A172 (cell line): ENCODE measurements at places on chromosomes 7 and 10. TPM values are rescaled to one million over a fixed set of nuclear protein-coding genes. Genes with fewer than 3 reads are reported as not detected.

Gene NEUROD6
- total RNA-seq = not detected in 2 replicates

Gene HIPK2
- total RNA-seq = 3.6 and 4.0 TPM in 2 replicates

Gene NUTM2A
- 0.26 and 0.36 TPM in 2 replicates for total RNA-seq

Gene OR9A4
- not detected in 2 replicates for total RNA-seq

Gene PDE1C
- 133 and 140 TPM in 2 replicates for total RNA-seq

Gene MPP7
- total RNA-seq = 124 and 142 TPM in 2 replicates

Gene ACTA2
- 11.2 and 15.6 TPM in 2 replicates for total RNA-seq

GRCh38 chr7:66167773-66168387 is 37.3 kb upstream of the TPST1 start:
- peak; percentile 59 for DNase-seq

DNA sequence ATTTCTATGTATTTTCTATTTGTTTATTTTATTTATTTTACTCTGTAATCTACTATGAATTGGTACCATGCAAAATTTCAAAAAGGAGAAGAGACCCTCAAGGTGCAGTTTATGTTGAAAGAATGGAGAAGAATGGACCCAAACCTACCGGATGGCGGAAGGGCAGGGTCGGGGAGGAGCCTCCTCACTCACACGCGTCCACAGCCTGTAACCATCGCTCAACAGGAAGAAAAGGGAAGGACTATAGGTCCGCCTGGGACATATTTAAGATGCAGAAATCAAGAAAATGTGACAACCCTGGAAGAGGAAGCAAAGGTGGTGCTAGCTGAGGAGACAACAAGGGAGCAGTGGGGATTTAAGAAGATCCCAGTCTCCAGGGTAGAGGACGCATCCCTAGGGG is 158.4 kb downstream of the COBL start:
- DNase-seq = no peak

DNA sequence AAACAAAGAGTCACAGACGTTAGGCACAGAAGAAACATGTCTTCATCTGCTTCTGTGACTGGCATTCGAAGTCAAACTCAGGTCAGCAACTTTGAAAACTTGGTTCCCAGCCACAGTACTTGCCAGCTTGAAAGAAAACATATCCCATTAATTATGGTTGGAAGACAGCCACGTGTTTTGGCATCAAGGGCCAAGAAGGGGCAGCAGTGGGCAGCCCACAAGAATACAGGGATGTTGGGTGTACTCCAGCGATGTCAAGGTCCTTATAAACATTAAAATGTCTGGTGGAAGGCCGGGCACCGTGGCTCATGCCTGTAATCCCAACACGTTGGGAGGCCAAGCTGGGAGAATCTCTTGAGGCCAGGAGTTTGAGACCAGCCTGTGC is 29.5 kb downstream of the JCAD start:
- DNase-seq = no peak

DNA sequence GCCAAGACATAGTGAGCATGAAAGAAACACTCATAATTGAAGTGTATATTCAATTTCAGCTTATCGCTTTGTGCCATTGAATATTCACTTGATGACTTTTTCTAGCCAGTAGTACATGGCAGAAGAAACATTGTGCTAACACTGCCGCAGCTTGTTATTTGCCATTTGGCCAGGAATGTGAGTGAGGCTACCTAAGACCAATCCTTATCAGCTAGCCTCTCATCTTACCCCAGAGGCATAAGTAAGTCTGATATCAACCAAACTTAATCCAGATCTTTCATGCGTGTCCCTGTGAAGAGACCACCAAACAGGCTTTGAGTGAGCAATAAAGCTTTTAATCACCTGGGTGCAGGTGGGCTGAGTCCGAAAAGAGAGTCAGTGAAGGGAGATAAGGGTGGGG is 586.0 kb upstream of the MBL2 start:
- no peak for DNase-seq

GRCh38 chr10:49661140-49661856 is 18.2 kb upstream of the C10orf53 start:
- DNase-seq = no peak

DNA sequence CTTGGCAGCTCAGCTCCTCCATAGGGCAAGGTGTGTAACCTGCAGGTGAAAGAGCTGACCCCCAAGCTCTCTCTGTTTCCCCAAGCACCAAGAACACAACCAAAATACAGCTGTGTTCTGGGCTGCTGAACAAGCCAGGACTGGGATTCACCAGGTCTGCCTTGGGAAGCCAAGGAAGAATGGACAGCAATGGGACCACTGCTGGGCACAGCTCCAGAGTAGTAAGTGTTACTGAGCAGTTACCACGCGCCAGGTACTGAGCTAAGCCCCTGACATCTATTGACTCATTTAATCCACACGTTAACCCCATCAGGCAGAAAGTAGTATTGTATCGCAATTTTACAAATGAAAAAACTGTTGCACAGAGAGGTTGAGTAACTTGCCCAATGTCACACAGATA is 168.3 kb downstream of the GRID1 start:
- DNase-seq = no peak

DNA sequence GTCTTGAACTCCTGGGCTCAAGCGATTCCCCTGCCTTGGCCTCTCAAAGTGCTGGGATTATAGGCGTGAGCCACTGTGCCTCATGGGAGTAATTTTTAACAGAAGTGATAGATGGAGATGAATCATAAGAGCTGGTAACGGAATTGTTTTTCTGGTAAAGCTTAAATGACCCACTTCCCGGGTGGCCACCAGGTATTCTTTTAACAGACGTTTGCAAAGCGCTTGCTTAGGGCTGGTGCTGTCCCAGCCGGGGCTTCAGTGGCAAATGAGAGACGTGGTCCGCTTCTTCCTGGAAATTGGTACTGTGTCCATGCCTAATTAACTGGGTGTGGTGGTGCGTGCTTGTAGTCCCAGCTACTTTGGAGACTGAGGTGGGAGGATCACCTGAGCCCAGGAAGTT is 23.5 kb downstream of the CAMK1D start:
- DNase-seq = no peak

- DNase-seq = no peak
Measured at GRCh38 chr7:80133361-80134114, 1.1 kb upstream of the GNAI1 start.

DNA sequence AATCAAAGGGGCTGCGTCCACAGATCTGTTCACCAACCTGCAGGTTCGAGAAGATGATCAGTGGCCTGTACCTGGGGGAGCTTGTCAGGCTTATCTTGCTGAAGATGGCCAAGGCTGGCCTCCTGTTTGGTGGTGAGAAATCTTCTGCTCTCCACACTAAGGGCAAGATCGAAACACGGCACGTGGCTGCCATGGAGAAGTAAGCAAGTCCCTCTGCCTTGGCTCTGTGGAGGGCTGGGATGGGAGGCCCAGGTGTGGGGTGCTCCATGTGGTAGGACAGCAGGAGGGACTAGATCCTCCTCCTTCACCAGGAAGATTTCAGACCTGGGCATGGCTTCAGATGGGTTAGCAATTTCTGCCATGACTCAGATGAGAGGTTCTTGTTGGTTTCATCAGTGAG is 25.9 kb downstream of the HKDC1 start:
- DNase-seq = no peak

DNA sequence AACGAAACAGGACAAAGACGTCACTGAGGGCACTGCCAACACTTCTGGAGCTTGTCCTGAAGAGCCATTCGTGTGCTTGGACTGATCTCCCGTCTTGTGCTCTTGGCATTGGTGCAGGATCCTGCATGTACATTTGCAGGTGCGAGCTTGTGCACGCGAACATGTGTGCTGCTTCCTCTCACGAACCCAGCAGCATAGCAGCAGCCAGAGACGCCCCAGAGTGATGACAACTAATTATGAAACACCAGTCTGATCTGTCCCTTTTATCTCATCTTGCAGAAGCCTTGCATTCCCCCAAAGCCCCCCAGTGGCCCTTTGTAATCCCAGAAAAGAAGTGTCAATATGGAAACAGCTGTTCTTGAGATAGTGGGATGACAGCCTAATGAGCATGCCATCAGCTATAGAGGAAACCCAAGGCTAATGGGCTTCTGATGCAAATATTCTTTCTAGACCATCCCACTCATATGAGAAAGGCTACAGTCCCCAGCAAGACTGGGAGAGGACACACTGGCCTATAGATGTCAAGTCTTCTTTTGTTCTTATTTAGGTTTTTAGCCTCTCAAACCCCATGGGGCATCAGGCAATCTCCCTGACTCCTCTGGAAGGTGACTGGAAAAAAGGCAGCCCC is 310.6 kb downstream of the FRMD4A start:
- no peak for DNase-seq

DNA sequence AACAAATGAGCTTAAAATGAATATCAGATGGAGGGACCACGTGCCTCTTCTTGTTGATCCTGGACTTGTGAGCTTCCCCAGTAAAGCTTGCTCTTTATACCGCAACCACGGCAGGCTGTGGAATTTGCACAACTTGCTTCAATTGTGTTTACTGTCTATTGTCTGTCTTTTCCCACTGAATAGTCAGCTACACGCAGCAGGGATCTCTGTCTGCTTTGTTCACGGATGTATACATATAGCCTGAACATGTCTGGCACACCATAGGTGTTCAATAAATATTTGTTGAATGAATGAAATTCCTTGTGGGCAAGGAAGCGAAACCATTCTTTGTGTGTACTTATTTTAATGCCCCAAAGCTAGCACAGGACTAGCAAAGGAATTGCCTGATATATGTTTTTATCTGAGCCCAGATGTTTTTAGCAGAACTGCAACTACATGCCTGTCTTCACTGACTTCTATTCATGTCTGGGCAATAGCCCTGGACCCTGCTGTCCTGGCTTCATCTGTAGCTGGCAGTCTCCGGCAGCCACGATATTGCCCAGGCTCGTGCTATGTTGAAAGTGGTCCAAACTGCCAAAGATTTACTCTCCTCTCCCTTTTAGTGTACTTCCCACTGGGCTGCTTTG is 29.9 kb upstream of the IFRD1 start:
- DNase-seq = no peak

DNA sequence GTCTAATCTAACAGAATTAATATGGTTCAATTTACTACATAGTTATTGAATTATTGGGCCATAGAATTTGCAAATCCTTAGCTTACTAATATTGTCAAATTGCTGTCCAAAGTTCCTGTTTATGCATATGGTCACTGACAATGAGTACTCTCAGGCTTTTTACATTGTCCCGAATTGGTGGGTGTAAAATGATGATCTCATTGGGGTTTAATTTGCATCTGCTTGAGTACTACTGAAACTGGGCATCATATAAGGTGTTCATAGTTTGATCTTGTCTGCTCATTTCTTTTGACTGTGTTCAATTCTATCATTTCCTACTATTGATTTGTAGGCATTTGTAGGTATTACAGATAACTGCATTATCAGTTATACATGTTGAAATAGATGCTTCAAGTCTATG is 12.7 kb downstream of the ABCA13 start:
- no peak for DNase-seq

GRCh38 chr10:75866300-75866625 is 434.8 kb downstream of the LRMDA start:
- DNase-seq = no peak
